ENCODE measurements at places on chromosomes 12 and 14.

- no peak for DNase-seq
Measured at GRCh38 chr14:71119075-71119474, 211.8 kb downstream of the PCNX1 start.

- no peak for DNase-seq
Measured at GRCh38 chr12:91637789-91638624, 455.4 kb upstream of the DCN start.

- no peak for DNase-seq
Measured at GRCh38 chr12:95207407-95207806, 9.9 kb downstream of the FGD6 start.

GRCh38 chr14:51073731-51074130 lies 21.2 kb downstream of the TRIM9 start:
- DNase-seq = no peak

GRCh38 chr12:49950273-49951251 lies at the start of gene AQP2:
Gene AQP2 (plus strand): TSS chr12:49950737. CDS start chr12:49950831, 94 bp downstream.
- DNase-seq = no peak

All from K562 (cell line).